Upper lobe of right lung (tissue), 1 donor: ENCODE measurements at places on chromosomes 2 and 18. TPM values are rescaled to one million over a fixed set of nuclear protein-coding genes. Genes with fewer than 3 reads are reported as not detected.

TDRD15 gene
- not detected for total RNA-seq

PLGLB1 gene
- total RNA-seq: 3.3 TPM

NEU4 gene
- 0.23 TPM for total RNA-seq

LRRC30 gene
- total RNA-seq: not detected

BUB1 gene
- 2.4 TPM for total RNA-seq

DNA sequence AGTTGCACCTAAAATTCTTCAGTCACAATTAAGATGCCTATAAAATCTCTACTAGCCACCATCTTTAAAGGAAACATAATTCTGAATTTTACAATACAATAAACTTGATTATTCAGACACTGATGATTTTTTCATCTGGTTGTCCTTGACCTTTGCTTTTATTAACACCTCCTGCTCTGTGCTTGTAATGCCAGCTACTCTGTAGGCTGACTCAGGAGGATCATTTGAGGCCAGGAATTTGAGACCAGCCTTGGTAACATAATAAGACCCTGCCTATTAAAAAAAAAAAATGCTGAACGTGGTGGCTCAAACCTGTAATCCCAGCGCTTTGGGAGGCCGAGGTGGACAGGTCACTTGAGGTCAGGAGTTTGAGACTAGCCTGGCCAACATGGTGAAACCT lies 38.3 kb downstream of the HAT1 start:
- H3K27ac ChIP-seq: no peak overlapping the region
- no peak for DNase-seq
- H3K27me3 ChIP-seq: no peaks in the 10 kb centered on the region

DNA sequence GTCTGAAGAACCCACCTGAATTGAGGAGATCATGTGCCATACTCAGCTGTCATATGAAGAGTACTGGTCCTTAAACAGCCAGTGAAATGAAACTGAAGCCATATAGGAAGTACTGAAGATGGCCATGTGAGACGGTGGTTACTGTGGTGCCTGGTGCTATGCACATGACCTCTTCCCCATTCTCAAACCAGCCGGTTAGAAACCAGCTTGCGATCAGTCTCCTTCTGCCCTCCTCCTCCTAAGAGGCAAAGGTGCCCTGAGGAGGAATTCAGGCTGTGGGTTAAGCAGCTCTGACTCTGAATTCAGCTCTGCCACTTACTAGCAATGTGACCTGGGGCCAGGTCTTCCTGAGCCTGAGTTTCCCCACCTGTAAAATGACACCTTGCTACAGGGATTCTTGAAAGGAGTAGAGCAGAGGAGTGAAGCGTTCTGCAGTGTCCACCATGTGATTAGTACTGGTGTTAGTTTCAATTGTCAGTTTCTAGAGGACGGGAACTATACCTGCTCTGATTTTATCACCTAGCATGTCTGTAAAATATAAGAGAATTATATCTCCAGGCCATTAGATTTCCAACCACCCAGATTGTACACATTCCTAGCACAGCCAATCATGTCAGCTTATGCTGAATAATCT lies 5.1 kb downstream of the FECH start:
- H3K36me3 ChIP-seq: peaks cover 37% of the 10 kb centered on the region
- H3K27me3 ChIP-seq: no peaks in the 10 kb centered on the region
- DNase-seq: no peak
- peaks cover 14% of the 10 kb centered on the region for H3K4me1 ChIP-seq

DNA sequence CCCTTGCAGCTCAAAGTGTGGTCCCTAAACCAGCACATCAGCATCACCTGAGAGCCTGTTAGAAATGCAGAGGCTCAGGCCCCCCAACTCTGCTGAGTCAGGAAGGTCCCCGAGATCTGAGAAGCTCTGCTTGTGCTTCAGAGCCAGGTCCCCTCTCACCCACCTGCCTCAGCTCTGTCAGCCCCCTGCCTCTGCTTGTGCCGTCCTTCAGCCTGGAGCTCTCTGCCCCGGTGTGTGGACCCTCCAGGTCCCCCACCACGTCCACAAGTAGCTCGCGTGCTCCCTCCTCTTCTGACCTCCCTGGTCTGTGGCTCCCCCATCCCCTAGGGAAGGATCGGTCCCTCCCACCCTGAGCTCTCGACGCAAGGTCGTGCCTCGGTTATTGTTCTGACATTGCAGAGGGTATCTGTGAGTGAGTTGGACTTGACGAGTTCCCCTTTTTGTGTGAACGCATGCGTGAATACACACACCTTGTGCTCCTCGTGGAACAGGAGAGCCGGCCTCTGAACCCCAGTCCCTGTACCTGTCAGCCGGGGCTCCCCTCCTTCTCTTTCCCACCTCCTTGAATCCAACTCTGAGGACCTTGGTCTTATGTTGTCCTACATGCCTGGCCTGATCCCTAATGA lies 75.5 kb upstream of the TAF1B start:
- no peaks in the 10 kb centered on the region for H3K36me3 ChIP-seq
- H3K27me3 ChIP-seq: no peaks in the 10 kb centered on the region
- H3K4me3 ChIP-seq: no peak overlapping the region
- H3K27ac ChIP-seq: no peak overlapping the region

ANKRD30B gene
- not detected for total RNA-seq
